ENCODE measurements at places on chromosomes 7 and 10. TPM values are rescaled to one million over a fixed set of nuclear protein-coding genes. Genes with fewer than 3 reads are reported as not detected.
A peak's percentile ranks its signal among the peaks of the same experiment; 100 is the strongest.

- H3K27me3 ChIP-seq, result no peaks in the 10 kb centered on the region
- H3K4me1 ChIP-seq, result no peaks in the 10 kb centered on the region
- H3K4me3 ChIP-seq, result no peak overlapping the region
- DNase-seq, result no peak
Measured at GRCh38 chr10:79367426-79368189, 20.3 kb downstream of the PPIF start.

- no peaks in the 10 kb centered on the region for H3K27me3 ChIP-seq
- peak; percentile 83 for DNase-seq
- peaks cover 3% of the 10 kb centered on the region for H3K4me1 ChIP-seq
- H3K36me3 ChIP-seq, result no peaks in the 10 kb centered on the region
- H3K4me3 ChIP-seq, result no peak overlapping the region
Measured at GRCh38 chr10:121155742-121156474, 304.7 kb downstream of the WDR11 start.

DNA sequence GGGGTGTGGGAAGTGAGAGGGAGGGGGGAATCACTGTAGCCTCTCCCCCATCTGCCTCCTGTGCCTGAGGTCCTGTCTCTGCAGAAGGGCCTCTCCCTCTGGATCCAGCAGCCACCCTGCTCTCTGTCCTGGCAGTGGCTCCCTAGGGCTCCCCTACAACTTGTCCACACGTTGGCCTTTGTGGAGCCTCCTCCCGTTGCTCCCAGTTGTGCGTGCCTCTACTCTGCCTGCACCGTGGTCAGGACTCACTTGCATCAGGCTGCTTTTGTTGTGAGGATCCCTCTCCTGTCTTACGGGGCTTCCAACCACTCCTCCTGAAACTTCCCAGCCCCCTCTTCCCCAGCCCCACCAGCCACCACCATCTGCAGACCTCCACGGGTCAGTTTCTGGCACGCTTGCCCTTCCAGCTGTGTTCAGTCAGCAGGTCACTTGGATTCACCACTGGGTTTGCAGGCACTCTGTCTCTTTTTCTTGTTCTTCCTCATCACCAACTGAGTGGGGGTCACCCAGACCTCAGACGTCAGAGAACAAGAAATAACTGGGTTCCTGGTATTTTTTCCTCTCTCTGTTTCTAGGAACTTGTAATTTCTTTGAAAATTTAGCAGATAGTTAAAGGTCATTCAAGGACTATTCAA is 62.3 kb downstream of the RAMP3 start:
- no peaks in the 10 kb centered on the region for H3K36me3 ChIP-seq
- H3K27me3 ChIP-seq, result no peaks in the 10 kb centered on the region
- H3K27ac ChIP-seq, result no peak overlapping the region
- no peak for DNase-seq

- DNase-seq, result no peak
- no peaks in the 10 kb centered on the region for H3K36me3 ChIP-seq
- H3K27ac ChIP-seq, result no peak overlapping the region
- no peaks in the 10 kb centered on the region for H3K4me1 ChIP-seq
Measured at GRCh38 chr7:96986901-96987300, 18.5 kb upstream of the DLX6 start.

DNA sequence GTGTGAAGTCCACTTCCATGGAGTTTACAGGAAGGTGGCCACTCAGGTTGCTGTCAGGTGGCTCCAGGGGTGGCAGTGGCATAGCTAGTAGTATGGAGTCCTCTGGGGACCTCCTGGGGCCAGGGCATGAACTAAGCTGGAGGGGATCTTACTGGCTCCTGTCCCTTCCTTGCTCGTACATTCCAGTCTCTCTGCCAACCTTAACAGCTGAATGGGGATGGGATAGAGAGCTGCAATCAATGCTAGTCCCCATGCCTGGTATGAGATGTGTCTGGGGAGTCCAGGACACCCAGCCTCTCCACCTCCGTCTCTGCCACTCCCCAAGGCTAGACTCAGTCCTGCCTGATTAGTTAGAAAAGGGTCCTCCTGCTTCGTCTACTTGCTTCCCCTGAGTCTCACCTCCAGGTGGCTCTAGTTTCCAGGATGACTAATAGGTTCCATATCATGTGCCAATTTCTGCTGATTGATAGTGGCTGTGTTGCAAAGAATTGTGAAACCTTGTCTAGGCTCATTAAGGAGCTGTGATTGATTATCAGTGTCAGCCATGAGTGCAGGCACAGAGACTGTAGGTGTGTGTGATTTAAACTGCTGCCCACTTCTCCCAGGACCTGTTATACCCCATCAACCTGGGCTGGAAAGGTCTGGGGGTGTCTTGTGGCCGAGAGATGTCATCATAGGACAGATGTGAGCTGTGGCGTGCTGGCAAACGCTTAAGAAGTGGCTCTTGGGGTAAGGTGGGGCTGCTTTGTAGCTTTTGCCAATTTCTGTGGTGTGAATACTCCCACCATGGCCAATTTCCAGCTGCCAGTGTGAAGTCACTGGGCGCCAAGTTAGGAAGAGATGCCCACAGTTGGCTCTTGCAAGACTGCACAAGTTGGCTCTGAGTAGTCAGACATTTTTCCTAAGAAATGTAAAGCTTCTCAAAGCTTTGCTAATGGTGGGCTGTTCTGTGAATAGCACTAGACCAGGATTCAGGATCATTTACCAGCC is 59.8 kb downstream of the COL13A1 start:
- no peak overlapping the region for H3K4me3 ChIP-seq
- DNase-seq, result no peak
- H3K27me3 ChIP-seq, result no peaks in the 10 kb centered on the region
- H3K4me1 ChIP-seq, result peaks cover 4% of the 10 kb centered on the region
- H3K27ac ChIP-seq, result no peak overlapping the region

Gene ZNF680
- total RNA-seq, result 7.2 TPM

Gene PRRT4
- total RNA-seq, result not detected
